RWPE2 (cell line): ENCODE measurements at places on chromosomes 11 and 22.

DNA sequence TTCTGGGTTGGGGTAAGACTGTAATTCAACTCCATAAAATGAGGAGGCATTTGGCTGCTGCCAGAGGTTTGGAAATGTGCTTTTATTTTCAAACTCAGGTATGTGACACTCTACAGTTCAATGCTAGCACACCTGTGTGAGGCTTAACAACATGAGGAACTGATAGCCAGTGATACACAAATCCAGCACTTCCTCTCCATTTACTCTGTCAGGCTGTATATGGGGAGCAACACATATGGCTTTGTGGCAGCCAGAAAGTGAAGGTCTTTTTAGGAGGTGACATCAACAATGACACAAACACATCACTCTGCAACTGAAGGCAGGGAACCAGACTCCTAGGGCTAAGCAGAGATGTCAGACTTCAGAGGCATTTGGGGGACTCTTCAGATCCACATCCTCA lies 4.6 kb upstream of the LYVE1 start:
- DNase-seq = no peak

GRCh38 chr11:128841461-128842072 lies 25.5 kb downstream of the KCNJ1 start:
- no peak for DNase-seq

DNA sequence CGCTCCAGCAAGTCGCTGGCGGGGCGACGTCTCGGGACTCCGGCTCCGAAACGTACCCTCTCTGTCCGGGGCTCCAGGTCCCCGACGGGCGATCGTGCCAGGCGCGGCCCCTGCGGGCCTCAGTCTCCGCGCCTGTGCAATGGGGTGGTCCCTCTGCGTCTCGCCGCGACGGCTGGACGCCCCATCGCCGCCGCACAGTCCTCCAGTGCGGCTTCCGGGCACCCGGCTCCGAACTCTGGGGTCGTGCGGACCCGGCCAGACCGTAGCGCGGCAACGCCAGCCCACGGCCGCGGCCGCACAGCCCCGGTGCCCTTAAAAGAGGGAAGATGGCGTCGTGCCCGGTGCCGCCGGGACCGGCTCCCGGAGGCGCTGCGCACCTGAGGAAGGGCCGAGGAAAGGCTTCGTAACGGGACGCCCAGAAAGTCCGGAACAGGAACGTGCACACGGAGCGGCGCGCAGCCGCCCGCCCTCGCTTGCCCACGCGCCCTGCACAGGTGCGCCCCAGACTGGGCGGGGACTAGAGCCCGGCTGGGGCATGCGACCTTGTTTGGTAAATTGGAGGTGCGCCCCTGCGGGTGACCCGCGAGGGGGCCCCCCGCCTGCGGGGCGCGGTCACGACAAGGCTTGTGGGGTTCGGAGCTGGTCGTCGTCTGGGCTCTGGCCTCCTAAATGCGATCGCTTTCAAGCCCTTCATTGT lies 525 bp downstream of the BIK start:
- no peak for DNase-seq

DNA sequence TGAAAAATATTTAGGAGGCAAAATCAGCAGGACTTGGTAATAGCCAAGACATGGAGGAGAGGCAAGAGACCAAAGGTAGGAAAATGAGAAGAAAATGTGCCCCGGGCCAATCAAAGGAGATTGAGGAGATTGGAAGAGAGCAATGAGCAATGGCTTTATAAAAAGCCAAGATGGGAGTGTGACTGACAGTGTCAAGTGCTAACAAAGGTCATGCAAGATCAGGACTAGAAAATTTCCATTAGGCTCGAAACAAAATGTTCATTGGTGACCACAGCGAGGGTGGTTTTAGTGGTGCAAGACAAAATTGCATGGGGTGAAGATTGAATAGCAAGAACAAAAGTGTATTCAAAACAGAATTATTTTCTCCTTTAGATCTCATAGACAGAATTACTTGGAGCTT lies 45.2 kb upstream of the TBCEL start:
- no peak for DNase-seq

DNA sequence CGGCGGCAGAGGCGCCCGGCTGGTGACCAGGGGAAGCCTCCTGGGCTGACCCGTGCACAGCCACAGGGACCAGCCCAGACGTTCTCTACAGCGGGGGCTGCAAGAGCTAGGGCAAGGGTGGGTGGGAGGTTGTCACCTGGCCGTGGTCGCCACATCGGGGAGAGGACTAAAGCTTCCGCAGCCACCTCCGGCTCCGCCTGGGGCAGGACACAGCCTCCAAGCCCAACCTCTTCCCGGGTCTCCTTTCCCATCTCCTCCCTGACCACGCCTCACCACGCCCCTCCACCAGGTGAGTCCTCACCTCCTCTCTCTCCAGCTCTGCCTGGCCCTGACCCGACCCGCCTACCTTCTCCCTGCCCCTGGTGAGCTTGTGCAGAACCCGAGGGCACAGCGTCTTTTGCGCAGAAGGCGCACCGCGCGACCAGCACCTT lies 75.9 kb upstream of the LMO1 start:
- DNase-seq = no peak

DNA sequence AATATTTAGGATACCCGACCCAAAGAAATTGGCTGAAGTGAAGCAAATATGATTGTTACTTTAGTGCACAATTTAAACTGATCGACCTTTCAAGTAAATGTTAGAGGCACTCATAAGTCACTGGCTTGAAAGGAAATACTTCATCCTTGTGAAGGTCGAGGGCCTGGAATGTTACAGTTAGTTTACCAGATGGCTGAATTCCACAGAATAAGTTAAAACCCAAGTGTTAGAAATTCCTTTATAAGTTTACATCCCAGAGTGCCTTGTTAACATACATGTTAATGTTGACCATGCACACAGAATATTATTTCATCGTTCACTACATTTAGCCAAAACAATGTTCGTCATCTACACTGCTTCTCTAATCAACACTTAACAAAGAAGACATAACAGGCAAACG lies 235.5 kb upstream of the ANO3 start:
- DNase-seq = no peak

DNA sequence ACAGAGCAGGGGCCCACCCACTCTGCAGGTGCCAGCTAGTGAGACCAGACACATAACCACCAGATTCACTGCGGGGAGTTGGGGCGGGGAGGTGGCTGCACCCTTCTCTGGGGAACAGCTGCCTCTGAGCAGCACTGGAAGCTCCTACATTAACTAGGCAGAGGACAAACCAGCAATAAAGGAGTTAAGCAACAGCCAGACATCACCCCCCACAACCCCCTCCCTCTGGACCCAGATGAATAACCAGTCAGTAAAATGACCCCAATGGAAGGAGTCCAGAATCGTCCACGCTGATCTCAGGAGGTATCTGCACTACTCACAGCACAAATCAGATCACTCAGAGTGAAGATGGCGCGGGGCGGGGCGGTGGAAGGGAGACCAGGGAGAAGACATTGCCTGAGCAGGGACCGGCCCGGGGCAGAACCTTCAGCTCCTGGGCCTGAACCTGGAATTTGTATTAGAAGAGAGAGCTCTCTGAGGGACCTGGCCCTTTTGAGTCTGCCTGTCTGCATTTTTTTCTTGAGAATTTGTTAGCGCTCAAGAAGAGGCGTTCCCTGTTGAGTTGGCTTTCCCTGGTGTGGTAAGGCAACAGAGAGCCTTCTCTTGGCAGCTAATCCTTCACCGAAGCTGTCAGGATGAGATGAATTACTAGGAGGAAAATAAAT lies 125.5 kb upstream of the NCAM1 start:
- DNase-seq = no peak

GRCh38 chr22:29689880-29690213 lies 30.0 kb upstream of the CABP7 start:
- DNase-seq = no peak

DNA sequence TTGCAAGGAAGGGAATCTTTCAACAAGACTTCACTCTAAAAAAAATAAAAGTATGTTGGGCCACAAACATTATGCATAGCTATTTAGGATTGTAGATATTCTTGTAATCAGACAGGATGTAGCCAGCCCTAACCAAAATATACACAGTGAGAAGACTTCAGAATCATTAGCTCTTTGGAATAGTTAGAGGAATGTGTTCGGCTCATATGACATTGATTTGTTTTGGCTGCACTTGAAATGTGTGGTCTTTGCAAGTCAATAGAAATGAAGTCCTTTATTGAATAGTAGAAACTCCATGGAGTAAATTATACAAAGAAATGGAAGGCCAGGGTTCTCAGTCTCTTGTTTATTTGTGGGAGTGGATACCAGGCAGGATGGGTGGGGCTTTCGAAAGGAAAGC lies 692.1 kb downstream of the NTM start:
- DNase-seq = no peak

GRCh38 chr22:45889539-45890350 lies 87.2 kb downstream of the WNT7B start:
- DNase-seq = peak; percentile 49

- no peak for DNase-seq
Observed at GRCh38 chr11:86117712-86118063, 48.8 kb upstream of the PICALM start.

- DNase-seq = no peak
Observed at GRCh38 chr11:111944651-111945051, 7.5 kb downstream of the DIXDC1 start.

DNA sequence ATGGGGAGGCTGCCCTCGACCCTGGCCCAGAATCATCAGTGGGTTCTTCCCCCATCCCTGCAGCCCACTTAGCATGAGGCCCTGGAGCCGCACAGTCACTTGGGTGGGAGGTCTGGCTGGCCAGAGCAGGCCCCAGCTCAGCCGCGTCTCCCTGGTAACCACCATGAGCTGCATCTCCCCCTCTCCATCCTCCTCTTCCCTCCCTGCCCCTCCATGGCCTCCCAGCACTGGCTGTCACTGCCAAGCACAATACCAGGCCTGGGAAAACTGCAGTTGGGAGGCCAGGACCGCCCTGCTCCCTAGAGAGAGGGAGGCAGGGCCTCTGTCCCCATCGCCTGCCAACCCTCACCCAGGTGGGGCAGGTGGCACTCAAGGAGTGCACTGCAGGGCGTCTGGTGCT lies 8.0 kb downstream of the CSDC2 start:
- DNase-seq = no peak

DNA sequence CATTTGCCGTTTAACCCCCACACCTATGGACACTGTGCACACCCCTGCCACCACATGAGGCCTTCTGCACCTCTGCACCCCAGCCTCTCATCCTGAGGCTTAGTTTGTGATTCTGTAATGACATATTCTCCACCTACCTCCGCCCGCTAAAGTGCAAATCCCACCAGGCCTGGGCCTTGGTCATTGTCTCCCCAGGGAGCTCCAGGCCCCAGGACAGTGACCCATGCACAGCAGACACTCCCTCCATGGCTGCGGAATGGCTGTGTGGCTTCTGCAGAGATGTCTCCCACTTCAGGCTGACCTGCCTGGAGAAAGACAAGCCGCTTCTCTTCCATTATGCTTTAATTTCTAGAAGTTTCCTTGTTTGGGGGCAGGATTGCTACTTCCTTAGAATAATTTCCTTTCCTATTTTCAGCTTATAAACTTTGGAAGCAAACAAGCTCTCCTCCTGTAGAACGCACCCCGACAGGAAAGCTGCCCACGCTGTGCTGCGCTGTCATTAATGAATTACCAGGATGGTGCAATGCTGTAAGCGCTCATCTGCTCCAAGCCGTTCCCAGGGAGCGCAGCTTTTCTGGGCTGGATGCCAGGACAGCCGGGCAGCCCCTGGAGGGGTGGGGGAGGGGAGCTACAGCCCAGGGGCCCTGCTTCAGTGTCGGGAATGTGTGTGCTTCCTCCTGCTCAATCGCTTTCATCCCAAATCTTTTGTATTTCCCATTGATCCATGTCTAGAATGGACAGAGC lies 618.0 kb downstream of the BRD1 start:
- DNase-seq = peak; percentile 19

DNA sequence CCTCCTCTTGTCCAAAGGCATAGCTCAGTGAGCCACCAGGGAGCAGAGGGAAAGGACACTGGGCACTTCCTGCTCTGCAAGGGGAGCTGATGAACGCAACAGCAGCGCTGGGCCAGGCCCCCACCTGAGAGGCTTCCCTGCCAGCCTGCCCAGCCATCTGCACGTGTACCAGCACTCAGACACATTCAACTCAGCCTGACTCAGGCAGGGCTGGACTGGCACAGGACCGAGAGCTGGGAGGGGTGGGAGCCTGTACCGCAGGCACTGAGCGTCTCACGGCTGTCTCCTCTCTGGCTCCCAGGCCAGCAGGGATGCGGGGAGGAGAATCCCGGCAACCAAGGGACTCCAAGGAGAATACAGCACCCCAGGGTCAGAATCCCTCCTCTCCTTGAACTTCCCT lies 411.8 kb downstream of the CTTN start:
- no peak for DNase-seq

DNA sequence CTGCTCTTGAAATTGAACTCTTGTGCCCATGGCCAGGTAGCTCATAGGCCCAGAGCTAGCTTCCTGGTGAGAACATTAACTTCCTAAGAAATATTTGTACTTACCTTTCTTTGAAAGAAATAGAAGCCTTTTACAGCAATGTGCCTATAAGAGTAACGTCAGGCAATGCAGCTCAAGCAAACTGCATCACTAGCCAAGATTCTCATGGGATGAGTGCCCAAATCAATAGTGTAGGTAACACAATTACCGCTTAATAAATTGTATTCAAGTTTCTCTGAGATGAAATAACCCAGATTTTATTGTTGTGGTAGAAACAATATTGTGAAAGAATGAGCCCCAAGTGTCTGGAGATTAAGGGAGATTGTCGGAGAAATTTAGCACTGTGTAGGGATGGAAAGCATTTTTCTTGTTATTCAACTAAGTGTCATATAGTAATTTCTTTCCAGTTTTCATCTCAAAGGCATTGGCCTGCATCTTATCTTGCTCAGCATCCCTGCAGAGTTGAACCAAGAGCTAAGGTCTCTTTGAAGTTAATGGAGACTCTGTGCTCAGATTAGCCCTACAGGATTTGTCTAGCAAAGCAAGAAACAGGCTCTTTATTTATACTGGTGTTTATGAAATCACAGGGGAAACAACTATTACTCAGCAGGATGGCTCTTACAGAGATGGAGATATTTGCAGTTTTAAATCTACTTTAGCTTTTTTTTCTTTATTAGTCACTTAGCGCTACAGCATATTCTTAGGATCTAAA lies 321.0 kb upstream of the PDGFD start:
- no peak for DNase-seq

DNA sequence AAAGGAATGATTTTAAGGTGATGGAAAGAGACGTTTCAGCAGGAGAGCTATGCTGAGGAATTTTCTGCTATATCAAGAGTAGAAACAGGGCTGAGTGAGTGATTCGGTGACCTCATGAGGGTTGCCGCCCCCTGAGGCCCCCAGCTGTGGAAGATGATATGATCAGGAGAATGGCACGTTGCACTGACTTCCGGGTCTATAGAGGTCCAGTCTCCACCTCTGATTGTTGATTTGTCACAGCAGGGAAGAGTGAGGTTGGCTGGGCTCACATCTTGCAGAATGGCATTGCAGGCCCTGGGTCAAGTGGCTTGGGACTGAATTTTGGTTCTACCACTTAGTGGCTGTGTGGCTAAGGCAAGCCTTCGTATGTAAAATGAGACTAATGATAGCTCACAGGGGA lies 205.1 kb downstream of the SNX19 start:
- DNase-seq = no peak
